ENCODE measurements at places on chromosomes 11 and 22.

DNA sequence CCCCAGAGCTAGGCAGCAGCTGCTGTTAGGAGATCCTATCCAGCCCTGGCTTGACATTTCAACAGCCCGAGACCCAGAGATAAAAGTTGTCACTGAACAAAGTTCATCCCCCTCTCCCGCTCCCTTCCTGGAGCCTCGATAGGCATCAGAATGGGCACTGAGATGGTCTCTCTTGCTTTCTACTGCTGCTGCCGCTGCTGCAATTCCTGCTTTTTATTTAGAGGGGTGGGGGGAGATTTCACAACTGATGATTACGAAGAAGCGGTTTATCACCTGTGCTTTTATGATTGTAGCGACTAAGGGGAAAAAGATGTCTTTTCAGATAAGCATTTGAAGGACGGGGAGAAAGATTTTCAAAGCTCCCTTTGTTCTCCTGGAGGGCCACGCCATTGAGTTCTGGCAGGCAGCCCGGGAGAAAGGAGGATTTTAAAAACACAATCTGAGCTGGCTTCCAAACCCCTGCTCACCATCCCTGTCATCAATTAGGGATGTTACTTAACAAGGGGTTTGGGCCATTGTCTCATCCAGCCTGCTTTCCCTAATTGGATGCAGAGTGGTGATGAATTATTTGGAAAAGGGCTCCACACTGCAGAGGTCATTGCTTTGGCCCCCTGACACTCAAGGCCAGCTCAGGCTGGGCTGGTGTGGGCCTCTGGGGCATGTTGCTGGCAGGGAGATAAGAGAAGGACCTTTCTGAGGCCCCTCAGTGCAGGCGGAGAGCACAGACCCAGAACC is 344.7 kb downstream of the BUD13 start:
- peak; percentile 49 for DNase-seq

DNA sequence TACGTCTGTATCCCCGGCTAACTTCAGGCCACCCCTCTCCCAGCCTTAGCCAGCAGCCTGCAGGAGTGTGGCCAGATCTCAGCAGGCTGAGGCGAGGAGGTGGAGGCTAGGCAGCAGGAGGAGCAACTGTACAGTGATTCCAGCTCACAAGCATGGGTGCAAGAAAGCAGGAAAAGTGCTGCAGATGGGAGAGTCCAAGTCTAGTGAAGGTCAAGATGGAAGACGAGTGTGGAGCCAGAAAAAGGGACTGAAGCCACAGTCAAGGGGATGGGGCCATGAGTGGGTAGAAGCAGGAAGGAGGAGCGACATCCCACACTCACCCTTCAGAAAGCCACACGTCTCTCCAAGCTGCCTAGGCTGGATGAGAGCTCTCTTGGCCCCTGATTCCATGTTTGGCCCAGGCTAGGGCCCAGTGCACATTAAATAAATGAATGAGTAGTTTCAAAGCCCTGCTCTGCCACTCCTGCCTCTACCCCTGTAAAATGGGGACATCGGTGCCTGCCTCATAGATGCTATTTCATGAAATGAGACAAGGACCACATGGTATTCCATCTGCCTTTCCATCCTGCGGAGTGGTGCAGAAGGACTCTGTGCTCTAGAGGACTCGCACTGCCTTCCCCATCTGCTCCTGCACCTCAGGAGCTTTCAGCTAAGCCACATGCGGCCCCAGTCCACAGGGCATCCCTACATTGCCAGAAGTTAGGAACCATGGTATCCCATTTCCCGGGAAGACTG is 2.9 kb downstream of the YDJC start:
- no peak for DNase-seq

DNA sequence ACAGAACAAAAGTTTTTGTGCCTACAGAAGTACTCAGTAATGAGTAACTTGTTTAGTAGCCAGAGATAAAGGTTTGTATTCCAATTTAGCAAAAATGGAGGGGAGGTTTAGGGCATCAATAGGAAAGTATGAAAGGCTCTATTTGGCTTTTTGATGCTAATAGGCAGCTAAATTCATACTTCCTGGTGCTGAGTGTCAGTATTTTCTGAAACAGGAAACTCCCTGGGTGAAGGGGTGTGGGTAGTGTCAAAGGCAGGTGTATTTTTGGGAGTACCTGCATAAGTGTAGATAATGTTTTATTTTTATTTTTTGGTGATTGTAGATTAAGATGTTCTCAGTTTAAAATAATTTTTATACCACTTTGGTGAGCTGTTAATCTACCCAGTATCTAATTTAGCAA is 29.3 kb upstream of the MMP7 start:
- DNase-seq = no peak

DNA sequence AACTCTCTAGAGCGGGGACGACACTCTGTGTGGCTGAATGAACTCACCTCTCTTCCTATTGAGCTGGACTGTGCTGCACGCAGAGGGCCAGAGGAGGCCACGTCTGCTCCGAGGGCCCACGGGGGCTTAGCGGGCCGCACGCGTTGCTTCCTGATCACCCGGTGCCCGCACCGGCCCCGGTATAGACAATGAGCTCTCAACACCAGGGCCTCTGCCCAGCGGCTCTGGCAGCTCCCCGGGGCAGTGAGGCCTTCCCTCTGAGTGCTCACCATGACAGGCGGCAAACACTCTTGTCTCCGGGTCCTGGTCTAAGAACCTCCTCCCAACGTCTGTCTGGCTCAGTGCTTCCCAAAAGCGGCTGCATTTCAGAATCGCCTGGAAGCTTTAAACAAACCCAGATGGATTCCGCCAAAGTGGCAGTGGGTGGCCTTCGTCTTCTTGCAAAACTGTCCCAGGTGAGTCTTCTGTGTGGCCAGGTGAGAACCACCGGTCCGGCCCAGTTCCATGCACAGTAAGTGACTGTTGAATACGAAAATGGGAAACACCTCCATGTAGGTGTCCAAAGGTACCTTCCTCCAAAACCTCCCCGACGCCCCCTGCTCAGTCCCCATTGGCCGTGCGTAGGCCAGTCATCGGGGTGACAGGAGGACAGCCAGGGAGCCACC is 47.8 kb upstream of the CCND1 start:
- no peak for DNase-seq

GRCh38 chr11:113664069-113664980 is 41.8 kb downstream of the TMPRSS5 start:
- no peak for DNase-seq

DNA sequence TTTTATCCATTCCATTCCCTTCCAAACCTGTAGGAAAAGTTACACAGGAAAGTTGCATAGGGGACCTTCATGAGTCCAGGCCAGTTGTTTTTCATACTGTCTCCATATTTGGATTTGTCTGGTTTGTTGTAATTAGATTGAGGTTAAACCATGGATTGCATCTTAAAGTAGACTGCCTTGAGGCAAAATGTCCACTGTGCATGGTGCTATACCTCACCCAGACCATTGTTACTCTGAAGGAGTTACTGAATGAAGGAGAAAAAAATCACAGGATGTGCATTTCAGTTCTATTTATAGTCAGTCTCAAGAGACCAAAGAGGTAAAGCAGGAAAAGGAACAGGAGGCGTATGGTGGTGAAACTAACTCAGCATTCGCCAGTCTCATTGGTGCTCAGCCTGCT is 29.6 kb upstream of the L3MBTL2 start:
- no peak for DNase-seq

DNA sequence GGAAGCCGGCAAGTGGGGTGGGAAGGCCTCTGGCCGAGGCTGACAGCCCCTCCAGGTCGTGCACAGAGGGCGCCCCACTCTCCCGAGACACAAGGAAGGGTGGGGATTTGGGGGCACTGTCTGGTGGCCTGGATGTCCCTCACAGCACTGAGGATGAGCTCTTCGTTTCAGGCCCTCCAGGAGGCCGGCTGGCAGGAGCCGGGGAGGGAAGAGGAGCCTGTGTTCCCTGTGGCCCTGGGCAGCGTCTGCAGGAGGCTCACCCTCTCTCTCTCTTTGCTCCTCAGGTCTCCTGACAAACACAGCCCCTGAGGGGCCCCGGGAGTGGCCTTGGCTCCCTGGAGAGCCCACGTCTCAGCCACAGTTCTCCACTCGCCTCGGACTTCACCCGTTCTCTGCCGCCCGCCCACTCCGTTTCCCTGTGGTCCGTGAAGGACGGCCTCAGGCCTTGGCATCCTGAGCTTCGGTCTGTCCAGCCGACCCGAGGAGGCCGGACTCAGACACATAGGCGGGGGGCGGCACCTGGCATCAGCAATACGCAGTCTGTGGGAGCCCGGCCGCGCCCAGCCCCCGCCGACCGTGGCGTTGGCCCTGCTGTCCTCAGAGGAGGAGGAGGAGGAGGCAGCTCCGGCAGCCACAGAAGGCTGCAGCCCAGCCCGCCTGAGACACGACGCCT is 1078.0 kb downstream of the BRD1 start:
- no peak for DNase-seq

- peak; percentile 20 for DNase-seq
These were observed at the start of gene LDLRAD3 for GRCh38 chr11:35943713-35944502. Gene LDLRAD3 (plus strand): TSS chr11:35944062. CDS start chr11:35944099, 37 bp downstream.

DNA sequence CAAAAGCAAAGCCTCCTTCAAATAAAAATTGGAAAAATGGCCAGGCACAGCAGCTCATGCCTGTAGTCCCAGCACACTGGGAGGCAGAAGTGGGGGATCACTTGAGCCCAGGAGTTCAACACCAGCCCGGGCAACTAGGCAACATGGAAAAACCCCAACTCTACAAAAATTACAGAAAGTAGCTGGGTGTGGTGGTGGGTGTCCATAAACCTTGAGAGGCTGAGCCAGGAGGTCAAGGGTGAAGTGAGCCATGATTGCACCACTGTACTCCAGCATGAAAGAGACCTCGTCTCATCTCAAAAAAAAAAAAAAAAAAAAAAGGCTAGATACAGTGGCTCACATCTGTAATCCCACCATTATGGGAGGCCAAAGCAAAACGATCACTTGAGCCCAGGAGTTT is 22.3 kb downstream of the DDX6 start:
- no peak for DNase-seq

GRCh38 chr22:35148866-35149548 is 83.0 kb downstream of the ISX start:
- no peak for DNase-seq

DNA sequence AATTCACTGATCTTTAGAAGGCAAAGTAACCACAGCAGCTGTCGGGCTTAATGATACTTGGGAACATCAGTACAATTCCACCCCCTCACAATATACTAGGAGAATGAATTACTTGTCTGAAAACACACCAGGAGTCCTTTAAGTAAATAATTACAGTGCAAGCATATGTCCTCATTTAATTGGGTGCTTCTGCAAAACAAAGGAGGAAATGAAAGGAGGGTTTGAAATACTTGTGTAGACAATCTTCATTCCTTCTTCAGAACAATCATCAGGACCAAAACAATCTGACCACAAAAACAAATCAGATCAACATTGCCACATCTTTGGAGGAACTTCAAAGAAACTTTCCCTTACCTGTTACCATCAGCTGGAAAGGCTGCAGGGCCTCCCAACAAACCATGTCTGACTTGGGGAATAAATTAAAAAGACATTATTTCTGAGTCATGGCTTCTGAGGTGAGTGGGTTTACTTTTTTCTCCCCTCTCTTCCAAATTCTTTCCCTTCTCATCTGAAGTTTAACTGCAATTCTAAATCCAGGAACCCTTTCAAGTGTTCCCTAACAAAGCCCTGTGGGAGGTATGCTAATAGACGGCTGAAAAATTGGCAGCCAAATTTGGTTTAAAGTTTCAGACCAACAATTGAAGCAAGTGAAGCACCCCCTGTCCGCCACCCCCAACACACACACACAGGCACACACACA is 12.5 kb upstream of the CCDC117 start:
- DNase-seq = no peak
